ENCODE measurements at places on chromosomes 1 and 21.

- no peak for DNase-seq
Observed at GRCh38 chr1:183918589-183918988, 113.7 kb downstream of the RGL1 start.

DNA sequence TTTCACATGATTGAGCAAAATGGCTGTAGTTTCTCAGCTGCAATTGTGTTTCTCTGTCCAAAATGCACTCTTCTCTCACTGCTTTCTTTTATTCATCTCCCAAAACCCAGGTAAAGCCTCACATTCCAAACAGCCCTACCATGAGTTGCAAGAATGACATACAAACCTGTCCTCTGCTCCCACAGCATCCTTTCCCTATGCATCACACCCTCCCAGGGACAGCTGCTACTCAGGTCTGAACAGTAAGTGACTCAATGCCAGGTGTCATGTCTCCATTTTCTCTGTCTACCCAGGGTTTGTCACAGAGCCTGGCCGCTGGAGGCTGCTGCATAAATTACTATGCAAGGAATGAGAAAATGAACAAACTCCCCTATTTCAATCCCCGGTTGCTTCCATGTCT is 118.5 kb downstream of the PLD5 start:
- DNase-seq = no peak

GRCh38 chr21:44653123-44653522 is 1.3 kb downstream of the KRTAP12-4 start:
- no peak for DNase-seq

GRCh38 chr1:185062710-185063370 is 17.5 kb downstream of the RNF2 start:
- no peak for DNase-seq

GRCh38 chr1:240426051-240426450 is 185.9 kb downstream of the GREM2 start:
- DNase-seq = no peak

- no peak for DNase-seq
Observed at GRCh38 chr21:29433366-29434059, 134.8 kb downstream of the BACH1 start.

DNA sequence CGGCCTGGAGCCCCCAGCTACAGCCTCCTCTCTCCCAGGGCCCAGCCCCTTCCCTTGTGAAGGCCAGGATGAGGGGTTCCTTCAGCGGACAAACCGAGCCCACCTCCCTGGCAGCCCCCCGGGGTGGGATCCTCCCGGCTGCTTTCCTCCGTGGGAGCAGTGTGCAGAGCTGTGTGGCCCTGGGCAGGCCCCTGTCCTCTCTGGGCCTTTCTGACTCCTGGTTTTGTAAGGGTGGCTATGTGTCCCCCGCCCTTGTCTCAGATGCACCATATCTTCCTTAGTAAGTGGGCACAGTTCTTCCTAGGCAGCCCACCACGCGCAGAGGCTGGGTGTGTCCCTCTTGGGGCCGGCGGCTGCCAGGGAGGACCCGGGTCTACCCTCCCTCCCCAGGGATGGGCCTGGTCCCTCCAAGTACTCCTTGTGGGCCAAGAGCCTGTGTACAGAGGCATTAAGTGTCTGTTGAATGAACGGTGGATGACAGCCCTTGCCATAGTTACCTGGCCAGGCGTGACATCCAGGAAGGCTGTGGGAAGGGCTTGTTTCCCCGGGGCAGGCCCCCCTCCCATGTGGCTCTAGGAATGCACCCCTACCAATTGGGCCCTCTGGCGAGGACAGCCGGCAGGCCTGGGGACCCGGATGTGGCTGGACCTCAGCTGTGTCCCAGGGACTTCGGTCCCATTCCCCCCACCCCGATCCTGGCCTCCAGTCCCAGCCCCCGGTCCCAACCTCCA is 3.8 kb downstream of the SMIM1 start:
- no peak for DNase-seq

GRCh38 chr1:112575154-112575804 is 43.7 kb downstream of the ST7L start:
- no peak for DNase-seq

- no peak for DNase-seq
Observed at GRCh38 chr21:32585042-32585710, at the start of gene TCP10L. Gene TCP10L, minus strand, starts transcription at chr21:32585523. Its CDS starts 1,219 bp downstream, at chr21:32584304.

- DNase-seq = peak; percentile 49
Observed at GRCh38 chr1:241770115-241770514, 77.9 kb upstream of the EXO1 start.

- peak; percentile 73 for DNase-seq
Observed at GRCh38 chr1:230167419-230167852, 100.4 kb downstream of the GALNT2 start.

- DNase-seq = no peak
Observed at GRCh38 chr1:64315402-64315801, 112.0 kb downstream of the UBE2U start.

DNA sequence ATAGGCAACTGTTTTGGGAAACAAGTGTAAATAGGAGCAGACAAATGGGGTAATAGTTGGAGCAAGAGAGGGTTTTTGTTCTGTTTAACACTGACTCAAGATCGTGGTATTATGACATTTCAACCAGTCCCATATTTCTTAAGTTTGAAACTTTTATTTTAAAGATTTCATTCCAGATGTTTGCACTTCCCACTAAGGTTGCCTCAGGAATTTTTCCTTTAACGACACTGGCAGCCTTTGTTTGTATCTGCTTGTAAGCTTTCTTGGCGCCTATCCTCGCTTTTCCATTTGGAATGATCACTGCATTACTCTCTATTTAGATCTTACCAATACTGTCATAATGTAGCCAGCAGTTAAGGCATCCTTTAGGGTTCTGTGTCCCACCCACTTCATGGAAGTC is 67.7 kb downstream of the ALG6 start:
- no peak for DNase-seq

GRCh38 chr1:113453771-113454083 is 63.4 kb downstream of the MAGI3 start:
- DNase-seq = no peak

GRCh38 chr1:97573553-97573952 is 347.3 kb downstream of the DPYD start:
- no peak for DNase-seq

DNA sequence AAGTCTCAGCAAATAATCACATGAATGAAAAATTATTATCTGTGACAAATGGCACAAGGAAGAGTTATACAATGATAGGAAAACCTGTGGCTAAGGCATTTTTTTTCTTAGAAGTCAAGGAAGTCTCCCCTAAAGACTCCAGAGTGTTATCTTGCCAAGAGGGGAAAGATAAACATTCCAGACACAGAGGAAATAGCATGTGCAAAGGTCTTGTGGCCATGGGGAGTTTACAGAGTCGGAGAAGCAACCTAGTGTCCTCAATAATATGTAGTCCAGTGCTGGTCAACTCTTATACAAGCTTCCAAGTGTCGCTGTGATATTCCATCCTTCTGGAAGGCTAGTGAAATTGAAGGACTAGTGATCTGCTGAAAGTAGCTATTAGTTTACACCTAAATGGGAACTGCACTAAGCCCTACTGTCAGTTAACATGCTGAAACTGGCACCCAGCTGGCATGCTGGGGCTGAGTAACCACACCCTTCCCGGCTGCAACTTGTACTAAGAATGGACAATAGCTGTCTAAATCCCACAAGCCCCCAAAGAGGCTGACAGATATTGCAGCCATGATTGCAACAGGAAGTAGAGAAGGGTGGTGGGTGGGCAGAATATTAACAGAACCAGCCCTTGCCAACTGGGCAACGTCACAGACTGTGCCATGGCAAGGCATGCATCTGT is 11.5 kb upstream of the ATP1B1 start:
- DNase-seq = no peak

DNA sequence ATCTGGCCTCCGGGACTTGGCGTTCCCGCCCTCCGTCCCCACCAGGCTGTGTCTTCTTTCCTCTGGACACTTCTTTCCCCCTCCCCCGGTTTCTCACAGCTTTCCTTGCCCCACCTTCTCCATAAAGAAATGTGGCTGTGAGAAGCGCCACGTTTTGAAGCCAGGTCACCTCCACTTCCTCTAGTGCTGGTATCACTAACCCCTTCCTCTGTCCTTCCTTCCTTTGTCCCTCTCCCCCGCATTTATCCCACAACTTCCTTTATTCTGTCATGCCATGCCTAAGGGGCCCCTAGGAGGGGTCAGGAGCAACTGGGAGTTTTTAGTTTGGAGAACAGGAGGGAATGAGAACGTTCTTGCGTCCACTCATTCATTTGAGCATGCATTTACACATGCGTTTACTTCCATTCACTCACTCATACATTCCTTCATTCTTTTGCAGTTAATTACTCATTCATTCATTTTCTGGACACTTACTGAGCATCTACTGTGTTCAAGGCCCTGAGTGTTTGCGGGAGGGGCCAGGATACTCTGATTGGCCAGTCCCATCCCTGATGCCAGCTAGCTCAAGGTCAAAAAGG is 5.0 kb upstream of the ACOT11 start:
- no peak for DNase-seq

DNA sequence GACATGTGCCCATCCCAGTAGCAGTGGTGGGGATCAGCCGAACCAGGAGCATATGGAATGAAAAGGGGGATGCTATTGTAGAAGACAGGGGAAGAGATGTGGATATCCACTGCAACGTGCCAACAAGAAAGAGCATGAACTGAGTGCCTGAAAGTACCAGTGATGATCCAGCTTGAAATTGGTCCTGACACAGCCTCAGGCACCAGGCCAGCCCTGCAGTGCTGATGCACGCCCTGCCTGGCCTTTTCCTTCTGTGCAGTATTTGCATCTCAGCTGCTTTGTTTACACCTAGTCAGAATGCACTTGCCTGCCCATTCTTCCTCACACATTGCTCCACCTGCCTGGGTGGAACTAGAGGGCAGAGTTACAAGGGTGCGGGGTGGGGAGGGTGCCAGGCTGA is 50.3 kb upstream of the ARTN start:
- no peak for DNase-seq

GRCh38 chr1:38013227-38013622 is 691 bp downstream of the UTP11 start:
- no peak for DNase-seq

DNA sequence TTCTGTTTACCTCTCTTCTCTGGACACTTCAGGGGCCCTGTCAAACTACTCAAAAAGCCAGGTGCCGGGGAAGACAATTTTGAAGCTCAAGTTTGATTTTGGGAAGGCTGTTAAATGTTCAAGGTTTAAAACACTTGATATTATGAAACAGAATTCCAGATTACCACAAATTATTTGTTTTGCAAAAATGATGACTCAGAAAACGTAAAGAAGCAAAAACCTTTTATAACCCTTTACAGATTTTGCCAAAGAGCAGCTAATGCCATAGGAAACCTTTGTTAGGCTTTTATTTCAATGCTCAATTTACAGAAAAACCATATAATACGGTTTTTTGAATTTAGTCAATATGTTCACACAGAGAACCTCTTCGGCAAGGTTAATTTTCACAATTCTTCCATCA is 593.4 kb upstream of the ZP4 start:
- no peak for DNase-seq

- DNase-seq = no peak
Observed at GRCh38 chr1:96340686-96341085, 380.9 kb upstream of the PTBP2 start.

GRCh38 chr1:24805534-24806301 is 60.5 kb downstream of the CLIC4 start:
- no peak for DNase-seq

DNA sequence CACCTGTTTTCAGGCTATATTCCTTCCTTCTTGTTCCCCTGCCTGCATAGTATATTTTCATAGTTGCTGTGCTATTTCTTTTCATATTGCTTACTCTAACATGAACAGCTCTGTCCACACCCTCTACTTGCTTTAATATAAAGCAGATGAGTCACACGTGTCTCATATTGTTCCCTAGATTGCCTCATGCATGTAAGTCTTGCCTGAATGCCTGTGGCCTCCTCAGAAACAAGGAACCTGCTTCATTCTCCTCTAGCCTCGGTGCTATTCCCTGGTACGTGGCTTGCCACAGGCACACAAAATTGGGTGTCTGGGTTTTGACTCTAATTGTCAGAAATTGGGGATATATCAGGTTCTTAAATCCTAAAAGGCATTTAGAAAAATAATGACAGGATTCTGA is 16.5 kb upstream of the PKP1 start:
- DNase-seq = no peak

- DNase-seq = no peak
Observed at GRCh38 chr1:212101251-212101650, 65.7 kb downstream of the DTL start.

DNA sequence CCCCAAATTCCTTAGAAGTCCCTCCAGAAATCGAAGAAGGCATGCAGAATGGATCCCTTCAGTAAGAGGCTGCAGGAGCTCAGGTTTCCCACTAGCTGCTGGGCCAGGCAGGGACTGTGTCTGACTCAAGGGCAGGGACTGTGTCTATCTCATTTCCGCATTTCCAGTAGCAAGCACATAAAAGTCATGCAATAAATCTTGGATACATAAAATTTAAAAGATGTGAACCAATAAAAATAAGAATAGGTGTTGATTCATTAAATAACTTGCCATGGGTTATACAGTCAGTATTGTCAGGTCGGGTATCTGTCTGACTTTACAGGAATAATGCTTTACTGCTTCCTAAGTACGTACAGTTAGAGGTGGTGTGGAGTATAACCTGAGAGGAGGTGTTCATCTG is 15.2 kb downstream of the PM20D1 start:
- no peak for DNase-seq

DNA sequence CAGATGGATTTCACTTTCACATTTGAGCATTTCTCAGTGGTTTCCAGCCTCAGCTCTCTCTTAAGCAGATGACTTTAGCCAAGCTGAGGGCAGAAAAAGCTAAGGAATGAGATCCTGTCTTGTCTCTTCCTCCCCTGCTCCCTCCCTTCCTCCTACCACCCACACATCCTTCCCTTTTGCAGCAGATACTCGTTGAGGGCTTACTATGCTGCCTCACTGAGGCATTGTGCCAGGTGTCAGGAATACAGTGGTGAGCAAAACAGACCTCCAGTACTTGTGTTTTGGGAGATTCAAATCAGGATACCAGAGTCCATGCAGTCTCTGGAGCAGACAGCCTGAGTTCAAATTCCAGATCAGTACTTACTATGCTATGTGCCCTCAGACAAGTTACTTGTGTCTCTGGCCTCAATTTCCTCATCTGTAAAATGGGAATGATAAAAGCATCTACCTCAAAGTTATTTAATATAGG is 43.2 kb downstream of the KIF26B start:
- DNase-seq = no peak

GRCh38 chr1:172742599-172743500 is 83.9 kb downstream of the FASLG start:
- peak; percentile 74 for DNase-seq

GRCh38 chr1:12491656-12492055 is 126.4 kb downstream of the DHRS3 start:
- no peak for DNase-seq

GRCh38 chr21:36487641-36488307 is 7.9 kb upstream of the CLDN14 start:
- no peak for DNase-seq
